Common myeloid progenitor, CD34-positive (primary cell): ENCODE measurements at places on chromosomes 11 and 22.

GRCh38 chr11:1920128-1920908 is 815 bp downstream of the TNNT3 start:
- DNase-seq: no peak

- DNase-seq: no peak
Measured at GRCh38 chr11:77030834-77031414, 3.3 kb upstream of the B3GNT6 start.

DNA sequence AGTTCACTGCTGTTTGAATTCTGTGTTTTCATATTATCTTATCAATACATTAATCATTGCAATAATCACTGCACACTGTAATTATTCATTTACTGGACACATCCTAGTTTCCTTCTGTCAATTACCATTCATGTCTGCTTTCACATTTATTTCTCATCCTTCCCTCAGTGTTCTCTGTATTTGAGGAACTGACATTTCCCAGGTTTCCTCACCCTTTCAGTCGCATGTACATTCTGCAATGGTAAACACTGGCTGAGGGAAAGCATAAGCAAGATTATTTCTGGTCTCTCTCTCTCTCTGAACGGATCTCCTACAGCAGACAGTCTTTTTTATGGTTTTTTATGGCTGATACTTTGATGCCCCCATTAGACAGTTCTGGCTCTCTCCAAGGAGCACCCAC is 4.2 kb upstream of the HBD start:
- DNase-seq: no peak

- no peak for DNase-seq
Measured at GRCh38 chr22:27801616-27802345, at the start of gene MN1. Gene MN1, minus strand, starts transcription at chr22:27801756. Its CDS starts 1,213 bp downstream, at chr22:27800543.

GRCh38 chr11:130580891-130581492 is 132.5 kb downstream of the ADAMTS15 start:
- DNase-seq: no peak

- DNase-seq: peak; percentile 54
Measured at GRCh38 chr11:73047773-73048371, 94.2 kb downstream of the FCHSD2 start.

- no peak for DNase-seq
Measured at GRCh38 chr22:46931414-46931813, 169.0 kb downstream of the TBC1D22A start.

GRCh38 chr11:83174008-83174407 is 17.1 kb downstream of the PCF11 start:
- DNase-seq: no peak

GRCh38 chr22:22386602-22387385 is 121.7 kb downstream of the ZNF280B start:
- DNase-seq: no peak

DNA sequence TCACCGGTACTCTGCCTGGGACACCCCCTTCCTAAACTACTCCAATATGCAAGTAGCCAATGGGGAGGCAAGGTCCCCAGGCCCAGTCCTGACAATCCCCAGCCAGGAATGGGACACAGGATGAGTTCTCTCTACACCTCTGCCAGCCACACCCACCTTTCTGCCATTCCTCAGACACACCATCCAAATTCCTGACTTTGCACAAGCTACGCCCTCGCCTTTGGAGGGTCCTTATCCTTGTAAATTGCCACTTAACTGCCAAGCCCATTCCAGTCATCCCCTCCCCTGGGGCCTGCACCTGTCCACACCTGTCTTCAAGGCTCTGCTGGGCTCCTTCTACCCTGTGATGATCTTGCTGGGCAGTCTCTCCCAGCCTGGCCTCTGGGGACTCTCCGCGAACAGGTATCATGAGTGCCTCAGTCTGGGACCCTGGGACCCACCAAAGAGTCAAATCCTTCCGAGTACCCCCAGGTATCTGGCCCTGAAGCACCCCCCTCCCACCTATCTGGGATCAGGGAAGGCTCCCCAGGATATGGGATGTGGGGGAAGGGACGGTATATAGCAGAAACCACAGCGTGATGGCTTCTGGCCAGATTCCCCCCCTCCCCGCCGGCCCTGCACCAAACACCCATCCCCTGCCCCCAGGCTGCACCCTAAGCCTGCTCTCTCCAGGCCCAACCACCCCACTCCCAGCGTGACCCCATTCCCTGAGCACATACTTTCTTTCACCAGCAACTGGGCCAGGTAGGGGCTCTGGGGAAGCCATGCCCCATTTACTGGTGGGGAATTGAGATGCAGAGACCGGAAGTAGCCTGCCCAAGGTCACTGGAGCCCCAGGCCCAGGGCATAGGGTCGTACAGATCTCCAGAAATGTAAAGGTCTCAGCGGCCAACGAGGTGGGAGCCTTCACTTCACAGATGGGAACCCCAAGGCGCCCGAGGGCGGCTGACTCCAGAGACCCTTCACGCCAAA is 806 bp downstream of the ARAP1 start:
- no peak for DNase-seq

DNA sequence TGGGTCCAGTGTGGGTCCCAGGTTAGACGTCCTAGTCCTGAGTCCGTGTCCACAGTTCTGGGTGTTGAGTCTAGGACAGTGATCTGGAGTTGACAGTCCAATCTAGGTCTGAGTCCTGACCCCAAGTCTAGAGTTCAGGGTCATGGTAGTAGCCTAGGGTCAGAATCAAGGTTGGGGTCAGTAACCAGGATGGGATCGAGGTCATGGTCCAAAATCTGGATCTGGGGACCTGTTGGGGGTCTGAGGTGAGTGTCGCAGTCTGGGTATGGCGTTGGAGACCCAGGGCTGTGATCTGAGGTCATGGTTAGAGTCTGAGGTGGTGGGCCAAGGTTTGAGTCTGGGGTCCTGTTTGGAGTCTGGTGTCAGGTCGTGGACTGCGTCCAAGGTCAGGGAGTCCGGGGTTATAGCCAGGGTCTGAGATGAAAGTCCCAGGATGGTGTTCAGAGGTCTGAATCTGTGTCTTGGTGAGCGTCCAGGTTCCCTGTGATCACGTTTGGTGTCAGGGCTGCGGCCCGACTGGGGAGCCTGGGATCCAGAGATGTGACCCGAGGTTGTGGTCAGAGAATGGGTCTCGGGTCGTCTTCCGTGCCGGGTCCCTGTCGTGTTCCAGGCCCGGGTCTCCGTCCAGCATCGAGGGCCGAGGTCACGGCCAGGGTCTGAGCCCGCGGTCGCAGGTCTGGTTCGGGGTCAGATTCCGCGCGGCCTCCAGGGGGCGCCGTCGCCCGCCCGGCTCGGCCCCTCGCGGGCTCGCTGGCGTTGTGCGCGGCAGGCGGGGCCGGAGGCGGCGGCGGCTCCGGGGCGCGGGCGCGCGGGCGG is 432 bp upstream of the GRK2 start:
- peak; percentile 75 for DNase-seq

- no peak for DNase-seq
Measured at GRCh38 chr11:29119116-29119515, 897.7 kb downstream of the KCNA4 start.

DNA sequence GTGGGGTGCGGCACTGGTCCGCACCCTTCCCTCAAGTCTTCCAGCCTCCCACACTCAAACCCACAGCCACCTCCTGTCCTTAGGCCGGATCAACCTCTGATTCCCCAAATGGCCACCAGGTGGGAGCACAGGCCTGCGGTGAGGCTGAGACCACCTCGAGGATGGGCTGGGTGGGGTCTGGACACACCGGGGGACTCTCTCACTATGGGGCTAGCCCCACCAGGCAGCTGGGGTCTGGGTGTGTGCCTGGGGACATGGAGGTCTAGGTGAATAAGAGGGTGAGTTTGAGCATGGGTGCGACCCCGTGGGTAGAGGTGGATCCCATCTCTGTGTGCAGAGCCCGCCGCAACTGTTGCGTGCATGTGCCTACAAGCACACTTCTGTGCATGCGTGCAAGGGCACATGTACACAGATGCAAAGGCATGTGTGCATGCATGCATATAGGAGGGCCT is 32.6 kb downstream of the MYO18B start:
- DNase-seq: peak; percentile 14

DNA sequence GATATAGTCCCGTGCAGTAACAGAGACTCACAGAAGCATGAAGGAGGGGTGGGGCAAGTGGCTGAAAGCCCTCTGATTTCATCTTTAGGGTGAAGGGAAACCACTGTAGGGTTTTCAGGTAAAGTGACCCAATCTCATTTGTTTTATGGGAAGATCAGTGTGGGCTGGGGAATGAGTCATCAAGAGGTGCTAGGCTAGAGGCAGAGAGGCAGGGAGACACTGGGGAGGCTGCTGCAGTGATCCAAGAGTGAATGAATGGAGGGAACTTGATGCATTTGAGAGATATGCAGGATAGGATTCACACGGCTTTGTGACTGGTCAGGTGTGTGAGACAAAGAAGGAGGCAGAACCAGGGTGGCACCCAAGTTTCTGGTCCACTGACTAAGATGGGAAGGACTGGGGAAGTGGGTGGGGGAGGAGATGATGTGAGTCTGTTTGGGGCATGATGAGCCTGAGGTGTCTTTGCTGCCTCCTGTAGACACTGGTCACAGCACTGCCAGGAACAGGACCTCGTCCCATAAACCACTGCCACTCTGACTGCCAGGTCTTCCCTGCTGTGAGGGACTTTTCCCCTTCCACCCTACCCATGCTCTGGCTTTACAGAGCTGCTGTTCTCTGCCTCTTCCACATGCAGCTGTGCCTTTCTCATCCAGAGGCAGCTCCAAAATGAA is 239.0 kb downstream of the TENM4 start:
- DNase-seq: no peak

- DNase-seq: peak; percentile 57
Measured at GRCh38 chr11:96393753-96394348, 4.0 kb downstream of the JRKL start.

GRCh38 chr22:36068776-36069344 is 40.2 kb upstream of the RBFOX2 start:
- DNase-seq: no peak

DNA sequence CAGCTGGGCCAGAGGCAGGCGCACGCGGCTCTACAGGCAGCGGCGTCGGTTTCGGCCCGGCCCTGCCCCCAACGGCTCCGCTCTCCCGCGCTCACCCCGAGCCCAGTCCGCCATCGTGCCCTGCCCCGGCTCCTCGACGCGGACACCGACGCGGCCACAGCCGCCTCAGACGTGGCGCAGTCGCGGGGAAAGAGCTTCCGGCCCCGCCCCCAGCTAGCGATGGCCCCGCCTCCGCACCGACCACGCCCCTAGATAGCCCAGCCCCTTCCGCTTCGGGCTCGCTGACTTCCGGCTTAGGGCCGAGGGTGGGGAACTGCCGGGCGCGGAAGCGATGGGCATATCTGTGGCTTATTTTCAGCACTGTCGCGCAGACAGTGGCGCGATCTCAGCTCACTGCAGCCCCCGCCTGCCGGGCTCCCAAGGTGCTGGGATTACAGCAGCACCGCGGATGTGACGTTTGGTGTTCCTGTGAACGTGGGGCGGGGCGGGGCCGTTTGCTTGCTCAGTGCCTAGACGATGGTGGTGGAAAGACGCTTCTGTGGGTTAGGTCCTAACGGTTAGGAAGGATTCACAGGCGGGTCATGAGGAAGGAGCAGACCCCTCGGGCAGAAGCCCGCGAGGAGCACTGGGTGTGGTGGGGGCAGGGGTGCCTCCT is at the start of the genes BET1L and RIC8A:
Gene BET1L, minus strand, starts transcription at position 192 of the 655 bp plus-strand sequence. Its CDS starts 78 bp downstream, at position 114.
Gene RIC8A, plus strand, starts transcription at position 501 of the 655 bp plus-strand sequence. CDS start 1,147 bp downstream, outside the sequence.
- DNase-seq: peak; percentile 100

- DNase-seq: peak; percentile 39
Measured at GRCh38 chr11:62925745-62926679, 4.8 kb upstream of the CHRM1 start.

GRCh38 chr11:112694245-112694644 is 267.0 kb upstream of the NCAM1 start:
- no peak for DNase-seq

DNA sequence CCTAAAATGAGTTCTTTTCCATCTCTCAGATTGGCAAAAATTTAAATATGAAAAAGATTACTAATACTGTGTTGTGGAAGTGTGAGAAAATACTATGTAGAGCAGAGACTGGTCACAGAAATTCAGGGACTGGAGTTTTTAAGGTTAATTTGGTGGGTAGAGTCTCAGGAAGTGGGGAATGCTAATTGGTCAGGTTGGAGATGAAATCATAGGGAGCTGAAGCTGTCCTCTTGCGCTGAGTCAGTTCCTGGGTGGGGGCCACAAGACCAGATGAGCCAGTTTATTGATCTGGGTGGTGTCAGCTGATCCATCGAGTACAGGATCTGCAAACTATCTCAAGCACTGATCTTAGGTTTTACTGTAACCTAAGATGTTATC is 29.4 kb upstream of the TMEM86A start:
- DNase-seq: no peak

DNA sequence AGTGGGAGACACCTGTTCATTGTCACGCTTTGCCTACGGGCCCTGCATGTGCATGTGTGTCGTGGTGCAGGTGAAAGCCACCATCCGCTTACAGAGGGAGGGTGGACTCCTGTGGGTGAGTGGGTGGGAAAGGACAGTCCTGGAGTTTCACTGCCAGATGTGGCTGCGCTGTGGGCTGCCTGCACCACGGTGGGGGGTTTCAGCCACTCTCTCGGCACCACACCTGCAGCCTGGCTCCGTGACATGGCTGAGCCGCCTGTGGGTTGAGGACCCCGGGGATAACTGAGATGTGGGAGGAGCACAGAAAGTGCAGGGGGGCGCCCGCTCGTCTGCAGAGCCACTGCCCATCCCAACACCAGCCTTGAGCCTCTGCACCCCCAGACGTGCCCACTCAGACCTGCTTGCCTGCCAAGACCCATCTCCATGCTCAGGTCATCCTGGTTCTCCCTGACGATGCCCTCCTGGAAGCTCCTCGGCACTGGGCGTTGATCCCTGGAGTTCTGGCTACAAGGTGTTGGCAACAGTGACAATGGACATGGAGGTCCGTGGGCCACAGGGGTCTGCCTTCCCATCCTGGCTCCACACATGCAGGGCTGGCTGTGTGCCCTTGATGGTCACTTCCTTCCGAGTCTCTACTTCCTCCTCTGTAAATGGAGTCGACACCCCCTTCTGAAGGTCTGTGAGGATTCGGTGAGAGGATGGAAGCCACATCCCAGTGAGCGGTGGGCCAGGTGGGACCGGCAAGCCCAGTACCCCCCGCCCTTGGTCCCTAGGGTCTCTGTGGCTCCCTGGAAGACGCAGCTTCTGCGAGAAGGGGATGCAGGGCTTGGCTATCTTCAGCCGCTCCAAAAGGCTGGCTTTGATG is 1007.0 kb downstream of the BRD1 start:
- no peak for DNase-seq

DNA sequence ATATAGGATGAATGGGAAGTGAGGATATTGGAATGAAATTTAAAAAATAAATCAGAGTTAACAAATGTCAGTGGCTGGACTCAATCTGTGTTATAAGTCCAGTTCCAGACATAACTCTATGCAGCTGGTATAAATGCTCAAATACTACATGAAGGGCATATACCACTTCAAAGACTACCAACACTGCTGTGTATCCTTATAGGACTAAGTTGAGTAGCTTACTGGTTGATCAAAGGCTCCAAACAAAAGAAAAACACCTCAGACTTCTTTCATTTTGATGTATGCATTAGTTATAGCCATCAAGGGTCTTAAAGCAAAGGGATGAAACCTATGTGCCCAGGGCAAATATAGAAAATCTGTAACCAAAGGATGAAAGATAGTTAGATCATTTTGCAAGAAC is 86.2 kb downstream of the PAK1 start:
- DNase-seq: no peak

- DNase-seq: no peak
Measured at GRCh38 chr11:69173331-69173730, 17.6 kb downstream of the SMIM38 start.

- no peak for DNase-seq
Measured at GRCh38 chr11:115226556-115226955, 277.7 kb downstream of the CADM1 start.
